NCI-H524 treated with DMSO at 0.1 percent for 48 hours (cell line): ENCODE measurements at places on chromosomes 12 and 14.

DNA sequence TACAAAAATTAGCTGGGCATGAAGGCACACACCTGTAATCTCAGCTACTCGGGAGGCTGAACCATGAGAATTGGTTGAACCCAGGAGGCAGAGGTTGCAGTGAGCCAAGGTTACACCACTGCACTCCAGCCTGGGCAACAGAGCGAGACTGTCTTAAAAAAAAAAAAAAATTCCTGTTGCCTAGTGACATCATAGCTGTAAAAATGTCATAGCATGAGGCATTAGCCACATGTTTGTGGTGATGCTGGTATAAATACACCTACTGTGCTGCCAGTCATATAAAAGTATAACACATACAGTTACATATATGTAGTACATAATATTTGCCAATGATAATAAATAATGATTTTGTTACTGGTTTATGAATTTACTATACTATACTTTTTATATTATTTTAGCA lies 22.2 kb downstream of the SLC41A2 start:
- no peak for DNase-seq

DNA sequence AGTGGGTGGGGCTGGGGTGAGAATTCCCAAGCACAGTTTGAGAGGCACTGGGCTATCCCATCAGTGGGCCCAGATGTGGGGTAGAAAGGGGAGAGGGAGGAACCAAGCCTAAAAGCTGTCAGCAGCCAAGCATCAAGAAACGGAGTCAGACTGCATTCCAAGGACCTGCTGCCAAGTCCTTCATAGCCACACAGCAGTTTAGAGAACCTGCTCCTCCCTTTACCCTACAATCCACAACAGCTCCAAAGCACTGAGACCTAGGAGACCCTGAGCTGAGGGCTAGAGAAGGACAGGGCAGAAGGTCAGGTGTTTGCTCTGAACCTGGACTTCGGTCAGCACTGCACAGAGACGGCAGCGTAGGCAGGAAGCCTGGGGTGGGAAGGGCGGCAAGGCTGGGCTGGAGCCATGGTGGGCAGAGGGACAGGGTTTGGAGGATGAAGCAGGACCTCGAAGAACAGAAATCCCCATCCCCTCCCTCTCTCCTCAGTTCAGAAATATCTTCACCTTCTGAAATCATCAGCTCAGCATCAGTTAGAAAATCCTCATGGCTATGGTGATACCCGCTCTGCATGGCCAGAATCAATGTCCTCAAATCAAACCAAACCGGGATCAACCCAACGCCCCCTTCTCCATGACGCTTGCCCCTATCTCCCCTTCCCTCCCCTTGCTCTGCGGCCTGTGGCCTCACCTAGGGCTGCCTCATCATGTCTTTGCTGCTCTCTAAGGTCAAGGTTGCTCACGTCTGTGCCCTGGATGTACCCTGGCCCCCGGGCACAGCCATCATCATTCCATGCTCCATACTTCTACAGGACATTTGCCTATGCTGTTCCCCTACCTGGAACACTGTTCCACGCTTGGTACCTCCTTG lies 12.9 kb upstream of the SERPINA4 start:
- DNase-seq: no peak

DNA sequence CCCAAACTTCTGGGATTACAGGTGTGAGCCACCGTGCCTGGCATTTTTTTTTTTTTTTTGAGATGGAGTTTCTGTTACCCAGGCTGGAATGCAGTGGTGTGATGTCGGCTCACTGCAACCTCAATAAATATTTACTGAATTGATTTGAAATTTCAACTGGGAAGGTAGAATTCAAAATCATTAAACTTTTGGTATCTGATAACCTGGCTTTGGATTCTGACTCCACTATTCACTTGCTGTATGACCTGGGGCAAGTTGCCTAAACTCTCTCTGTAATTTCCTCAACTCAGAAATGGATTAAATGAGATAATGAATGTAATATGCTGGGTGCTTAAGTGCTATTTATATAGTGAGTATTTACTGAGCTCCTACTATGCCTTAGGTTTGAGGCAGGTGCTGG lies 8.7 kb upstream of the METAP2 start:
- DNase-seq: no peak

DNA sequence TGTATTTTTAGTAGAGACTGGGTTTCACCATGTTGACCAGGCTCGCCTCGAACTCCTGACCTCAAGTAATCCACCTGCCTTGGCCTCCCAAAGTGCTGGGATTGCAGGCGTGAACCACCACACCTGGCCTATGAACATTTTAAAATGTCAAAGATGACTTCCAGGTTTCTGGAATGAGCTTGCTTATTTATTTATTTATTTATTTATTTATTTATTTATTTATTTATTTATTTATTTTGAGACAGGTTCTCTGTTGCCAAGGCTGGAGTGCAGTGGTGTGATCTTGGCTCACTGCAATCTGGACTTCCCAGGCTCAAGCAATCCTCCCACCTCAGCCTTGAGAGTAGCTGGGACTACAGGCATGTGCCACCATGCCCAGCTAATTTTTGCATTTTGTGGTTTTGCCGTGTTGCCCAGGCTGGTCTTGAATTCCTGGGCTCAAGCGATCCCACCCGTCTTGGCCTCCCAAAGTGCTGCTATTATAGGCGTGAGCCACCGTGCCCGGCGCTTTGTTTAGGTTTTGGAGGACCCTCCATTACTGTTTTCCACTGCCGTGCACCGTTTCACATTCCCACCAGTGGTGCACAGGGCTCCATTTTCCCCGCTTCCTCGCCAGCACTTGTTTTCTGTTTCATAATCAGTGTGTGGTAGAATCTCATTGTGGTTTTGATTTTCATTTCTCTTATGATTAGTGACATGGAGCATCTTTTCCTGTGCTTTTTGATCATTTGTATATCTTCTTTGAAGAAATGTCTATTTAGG lies 6.4 kb upstream of the CFAP251 start:
- no peak for DNase-seq

GRCh38 chr14:51334566-51334965 lies 94.5 kb downstream of the TMX1 start:
- DNase-seq: no peak

DNA sequence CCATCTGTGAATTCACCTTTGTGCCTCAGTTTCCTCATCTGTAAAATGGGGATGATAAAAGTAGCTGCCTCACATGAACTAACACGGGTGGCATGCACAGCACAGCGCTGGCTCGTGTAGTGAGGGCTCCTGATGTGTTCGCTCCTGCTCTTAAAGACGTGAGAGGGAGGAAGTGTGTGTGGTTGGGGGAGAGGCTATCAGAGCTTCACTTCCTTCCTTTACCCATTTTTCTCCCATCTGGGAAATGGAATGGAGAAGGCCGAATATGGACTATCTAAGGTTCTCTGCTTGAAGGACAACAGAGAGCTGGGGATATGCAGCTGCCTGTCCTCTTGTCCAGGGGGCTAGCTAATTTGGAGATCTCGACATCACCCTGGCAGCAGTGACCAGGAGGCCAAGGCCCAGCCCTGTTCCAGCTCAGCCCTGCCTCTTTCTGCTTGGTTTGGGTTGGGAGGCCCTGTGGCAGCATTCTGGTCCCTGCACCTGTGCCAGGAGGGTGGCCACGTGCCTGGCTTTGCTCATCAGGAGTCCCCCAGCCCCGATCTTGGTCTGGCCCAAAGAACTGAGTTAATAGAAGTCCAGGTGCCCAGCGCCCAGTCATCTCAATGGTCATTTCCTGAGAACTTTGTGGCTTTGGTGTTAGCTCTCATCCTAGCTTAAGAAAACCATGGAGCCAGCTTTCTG lies 44.5 kb upstream of the ESRRB start:
- no peak for DNase-seq
